ENCODE measurements at places on chromosomes 2 and 18.

DNA sequence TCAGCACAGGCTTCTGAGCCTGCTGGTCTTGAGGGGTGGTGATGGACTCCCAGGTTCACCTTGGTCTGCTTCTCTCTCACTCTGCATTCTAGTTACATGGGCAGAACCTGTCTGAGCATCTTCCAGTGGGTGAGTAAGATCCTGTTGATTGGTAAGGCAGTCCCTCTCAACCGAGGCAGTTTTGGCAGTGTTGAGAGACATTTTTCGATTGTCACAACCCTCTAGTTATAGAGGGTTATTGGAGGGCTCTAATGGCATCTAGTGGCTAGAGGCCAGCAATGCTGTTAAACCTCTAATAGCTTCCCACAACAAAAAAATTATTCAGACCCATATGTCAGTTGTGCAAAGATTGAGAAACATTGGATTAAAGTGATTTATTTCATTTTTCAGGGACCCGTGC lies 9.3 kb upstream of the MGAT5 start:
- DNase-seq, result no peak

DNA sequence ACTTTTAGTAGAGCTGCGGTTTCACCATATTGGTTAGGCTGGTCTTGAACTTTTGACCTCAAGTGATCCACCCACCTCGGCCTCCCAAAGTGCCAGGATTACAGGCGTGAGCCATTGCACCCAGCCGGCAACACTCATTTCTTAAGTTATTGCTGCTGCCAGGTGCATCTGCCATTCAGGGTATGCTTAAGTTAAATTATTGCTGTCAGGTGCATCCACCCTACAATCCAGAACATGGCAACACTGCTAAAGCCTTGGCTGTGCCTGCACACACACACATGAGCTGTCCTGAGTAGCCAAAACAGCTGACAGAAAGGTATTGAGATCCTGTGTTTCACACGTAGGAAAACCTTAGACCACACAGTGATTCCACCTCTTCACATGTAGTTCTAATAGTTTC lies 148.2 kb downstream of the FAM161A start:
- DNase-seq, result no peak

GRCh38 chr2:110126906-110127305 lies 11.3 kb upstream of the MALL start:
- no peak for DNase-seq

DNA sequence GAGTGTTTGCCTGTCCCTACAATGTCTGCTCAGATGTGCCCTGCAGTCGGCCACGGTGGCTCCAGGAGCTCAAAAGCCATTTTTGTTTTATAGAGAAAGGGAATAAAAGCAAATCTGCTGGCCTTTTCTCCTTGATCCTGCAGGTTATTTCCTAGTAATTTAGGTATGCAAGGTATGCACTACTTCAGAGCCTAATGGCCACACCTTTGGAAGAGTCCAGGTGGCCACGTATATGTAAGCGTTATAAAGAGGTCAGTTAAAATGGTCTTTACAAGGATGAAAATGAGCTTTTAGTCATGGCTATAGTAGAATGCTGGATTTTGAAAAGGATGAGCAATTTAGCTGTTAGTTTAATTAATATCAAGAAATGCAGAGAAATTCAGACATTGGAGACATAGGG lies 81.7 kb downstream of the ARHGEF33 start:
- no peak for DNase-seq

GRCh38 chr2:152791979-152792378 lies 73.6 kb downstream of the ARL6IP6 start:
- DNase-seq, result no peak

DNA sequence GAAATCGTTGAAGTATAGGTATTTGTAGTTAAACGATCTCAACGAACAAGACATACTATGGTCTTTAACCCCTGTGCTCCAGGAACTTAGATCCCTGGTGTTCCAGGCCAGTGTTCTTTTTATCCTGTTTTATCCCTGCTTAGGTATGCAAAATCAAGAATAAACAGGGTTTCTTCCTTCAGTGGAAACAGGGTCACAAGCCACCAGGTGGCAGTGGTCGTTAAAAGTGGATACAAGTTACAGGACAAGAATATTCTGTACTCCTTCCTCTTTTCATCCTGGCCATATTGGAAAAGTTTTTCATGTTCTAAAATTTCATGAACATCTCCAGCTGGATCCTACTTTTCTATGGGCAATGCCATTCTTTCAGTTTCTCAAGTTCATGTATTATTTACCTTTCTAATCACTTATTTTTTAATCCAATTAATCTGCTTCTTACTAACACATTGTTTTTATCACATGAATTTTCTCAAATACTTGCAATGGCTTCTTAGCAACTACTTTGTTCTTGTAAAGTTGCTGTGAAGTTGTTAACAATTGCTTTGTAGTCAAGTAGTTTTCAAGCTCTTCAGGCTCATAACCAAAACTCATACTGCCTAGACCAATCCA lies 16.4 kb upstream of the HNMT start:
- no peak for DNase-seq

GRCh38 chr2:29186817-29187216 lies 71.6 kb downstream of the CLIP4 start:
- DNase-seq, result no peak

GRCh38 chr2:150610670-150611279 lies 123.3 kb upstream of the RND3 start:
- no peak for DNase-seq

GRCh38 chr2:5230855-5231254 lies 461.3 kb upstream of the SOX11 start:
- no peak for DNase-seq

DNA sequence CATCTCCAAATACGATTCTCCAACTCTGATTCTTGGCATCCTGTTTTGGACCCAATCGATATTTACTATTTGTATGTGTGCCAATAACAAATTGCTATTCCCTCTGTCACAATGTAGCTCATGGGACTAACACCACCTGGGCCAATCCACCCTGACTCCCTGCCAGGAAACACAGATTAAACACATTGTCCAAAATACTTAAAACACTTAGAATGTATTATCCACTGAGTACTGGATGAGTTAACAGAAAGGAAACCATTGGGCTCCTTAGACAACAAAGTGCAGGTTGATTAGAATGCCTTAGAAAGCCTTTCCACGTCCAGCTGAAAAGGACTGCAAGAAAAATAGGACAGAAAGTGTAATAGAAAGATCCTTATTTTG lies 79.4 kb upstream of the ARHGAP28 start:
- DNase-seq, result no peak

DNA sequence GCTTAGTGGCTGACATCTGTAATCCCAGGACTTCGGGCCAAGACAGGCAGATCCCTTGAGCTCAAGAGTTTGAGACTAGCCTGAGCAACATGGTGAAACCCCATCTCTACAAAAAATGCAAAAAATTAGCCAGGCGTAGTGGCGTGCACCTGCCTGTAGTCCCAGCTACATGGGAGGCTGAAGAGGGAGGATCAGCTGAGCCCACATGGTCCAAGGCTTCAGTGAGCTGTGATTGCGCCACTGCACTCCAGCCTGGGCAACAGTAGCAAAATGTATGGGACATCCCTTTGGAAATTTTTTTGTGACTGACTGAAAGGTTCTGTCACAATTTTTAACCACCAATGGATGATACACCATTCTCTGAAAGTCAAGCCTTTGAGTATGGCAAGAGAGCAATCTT lies 6.3 kb upstream of the COLEC12 start:
- no peak for DNase-seq

DNA sequence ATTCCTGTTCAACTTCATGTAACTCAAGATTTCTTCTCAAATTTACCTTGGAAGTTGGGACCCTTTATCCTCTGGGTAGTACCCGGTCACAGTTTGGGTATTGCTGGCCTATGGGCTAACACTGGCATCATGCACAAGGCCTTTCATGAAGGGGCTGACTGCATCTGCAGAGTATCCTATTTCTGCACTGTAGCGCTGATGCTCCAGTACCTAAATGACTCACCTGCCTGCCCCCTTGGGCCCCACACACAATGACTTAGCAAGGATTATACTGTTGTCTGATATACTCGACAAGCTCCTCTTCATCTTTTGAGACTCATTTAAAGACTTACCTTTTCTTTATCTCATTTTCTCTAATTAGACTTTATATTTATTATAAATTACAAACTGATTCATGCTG lies 39.9 kb downstream of the DNAH6 start:
- DNase-seq, result no peak

DNA sequence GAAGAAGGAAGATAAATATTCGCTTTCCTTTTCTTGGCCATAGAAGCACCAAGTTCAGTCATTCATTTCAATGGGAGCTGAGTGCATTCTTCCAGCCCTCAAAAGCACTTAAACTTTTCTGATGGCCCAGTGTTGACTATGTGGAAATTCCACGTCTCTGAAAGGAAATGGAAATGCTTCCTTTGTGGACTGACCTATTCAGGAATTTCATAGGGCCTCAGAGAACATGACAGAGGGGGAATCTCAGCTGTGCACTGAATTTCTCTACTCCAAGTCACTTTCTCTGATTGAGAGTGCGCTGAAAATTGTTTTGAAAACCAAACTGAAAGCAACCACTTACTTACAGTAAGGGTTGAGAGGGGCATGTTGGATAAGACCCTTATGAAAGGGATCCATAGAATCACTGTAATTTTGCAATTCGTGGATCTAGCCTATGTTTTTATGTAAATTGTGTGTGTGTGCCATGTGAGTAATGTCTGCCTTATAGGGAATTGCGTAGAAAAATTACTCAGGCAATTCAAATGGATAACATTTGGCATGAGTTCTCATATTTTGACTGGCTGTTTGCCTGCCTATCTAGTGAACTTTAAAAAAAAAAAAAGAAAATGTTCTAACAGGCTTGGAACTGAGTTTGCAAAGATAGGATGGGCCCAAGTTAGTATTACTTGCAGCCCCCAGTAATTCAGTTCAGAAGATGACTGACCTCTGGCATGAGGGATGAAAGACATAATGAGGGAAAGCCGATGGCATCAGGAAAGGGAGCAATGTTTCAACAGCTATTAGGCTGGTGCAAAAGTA lies 437.0 kb downstream of the PTPRM start:
- no peak for DNase-seq

Measured in spleen (tissue), 13 donors.